ENCODE measurements at places on chromosomes 3 and 15.

DNA sequence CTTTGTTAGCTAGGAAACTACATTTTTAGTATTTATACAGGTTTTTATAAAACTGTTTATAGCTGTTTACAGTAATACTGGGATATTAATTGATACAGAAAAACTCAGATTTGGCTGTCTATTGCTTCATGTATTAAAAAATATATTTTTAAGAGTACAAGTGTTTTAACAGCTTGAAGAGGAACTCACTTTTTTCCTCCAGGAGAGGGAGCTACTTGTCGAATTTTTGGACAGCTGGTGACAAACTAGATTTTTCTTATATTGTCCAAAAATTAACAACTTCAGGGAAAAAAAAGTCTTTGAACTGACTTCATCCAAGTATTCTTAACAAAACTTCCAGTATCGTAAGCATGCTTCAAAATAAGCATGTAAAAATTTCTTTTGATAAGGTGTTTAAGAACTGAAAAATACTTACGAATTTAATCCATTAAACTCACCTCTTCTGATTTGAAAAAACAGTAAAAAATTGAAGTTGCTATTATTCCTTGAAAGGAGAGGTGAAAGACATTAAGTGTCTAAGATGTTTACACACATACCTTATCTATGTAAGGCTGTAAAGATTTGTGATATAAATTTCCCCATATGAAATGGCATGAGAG lies 4.0 kb downstream of the DIPK2A start:
- DNase-seq, result peak; percentile 14

GRCh38 chr3:11774296-11774877 lies 72.3 kb downstream of the TAMM41 start:
- peak; percentile 16 for DNase-seq

- no peak for DNase-seq
Observed at GRCh38 chr3:114877378-114878113, 269.5 kb downstream of the ZBTB20 start.

DNA sequence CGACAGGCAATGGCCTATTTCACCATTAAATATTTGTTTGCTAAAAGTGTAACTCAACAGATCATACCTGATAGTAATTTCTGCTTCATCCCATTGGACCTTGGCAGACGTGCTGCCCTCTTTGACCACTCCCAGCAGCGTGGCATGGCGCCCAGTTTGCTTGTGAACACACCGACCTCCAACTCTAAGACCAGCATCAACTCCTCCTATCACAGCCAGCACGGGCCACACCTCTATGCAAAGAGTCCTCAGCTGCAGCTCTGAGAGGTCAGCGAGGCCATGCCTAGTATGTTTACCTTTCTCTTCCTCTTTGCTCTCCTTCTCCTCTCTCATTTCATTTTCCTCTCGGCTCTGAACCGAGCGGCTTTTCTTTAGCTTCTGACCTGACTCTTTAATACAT lies 80.6 kb downstream of the FBXL22 start:
- DNase-seq, result no peak

DNA sequence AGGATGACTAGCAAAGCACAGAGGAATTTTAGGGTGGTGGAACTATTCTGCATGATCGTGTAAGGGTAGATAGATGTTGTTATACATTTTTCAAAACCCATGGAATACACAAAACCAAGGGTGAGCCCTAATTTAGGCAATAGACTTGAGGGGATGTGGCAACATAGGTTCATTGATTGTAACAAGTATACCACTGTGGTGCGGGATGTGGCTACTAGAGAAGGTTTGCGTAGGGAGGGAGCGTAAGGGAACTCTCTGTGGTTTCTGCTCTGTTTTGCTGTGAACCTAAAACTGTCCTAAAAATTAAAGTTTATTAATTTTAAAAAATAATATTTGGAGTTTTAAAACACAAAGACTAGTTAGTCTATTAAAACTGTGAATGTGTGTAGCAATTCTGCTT lies 202.8 kb downstream of the PLCL2 start:
- no peak for DNase-seq

GRCh38 chr15:61226361-61227256 lies 2.5 kb downstream of the RORA start:
- no peak for DNase-seq

GRCh38 chr3:195001961-195002861 lies 268.7 kb downstream of the XXYLT1 start:
- DNase-seq, result peak; percentile 99

- DNase-seq, result peak; percentile 51
Observed at GRCh38 chr3:100463002-100463401, 29.4 kb upstream of the TMEM45A start.

DNA sequence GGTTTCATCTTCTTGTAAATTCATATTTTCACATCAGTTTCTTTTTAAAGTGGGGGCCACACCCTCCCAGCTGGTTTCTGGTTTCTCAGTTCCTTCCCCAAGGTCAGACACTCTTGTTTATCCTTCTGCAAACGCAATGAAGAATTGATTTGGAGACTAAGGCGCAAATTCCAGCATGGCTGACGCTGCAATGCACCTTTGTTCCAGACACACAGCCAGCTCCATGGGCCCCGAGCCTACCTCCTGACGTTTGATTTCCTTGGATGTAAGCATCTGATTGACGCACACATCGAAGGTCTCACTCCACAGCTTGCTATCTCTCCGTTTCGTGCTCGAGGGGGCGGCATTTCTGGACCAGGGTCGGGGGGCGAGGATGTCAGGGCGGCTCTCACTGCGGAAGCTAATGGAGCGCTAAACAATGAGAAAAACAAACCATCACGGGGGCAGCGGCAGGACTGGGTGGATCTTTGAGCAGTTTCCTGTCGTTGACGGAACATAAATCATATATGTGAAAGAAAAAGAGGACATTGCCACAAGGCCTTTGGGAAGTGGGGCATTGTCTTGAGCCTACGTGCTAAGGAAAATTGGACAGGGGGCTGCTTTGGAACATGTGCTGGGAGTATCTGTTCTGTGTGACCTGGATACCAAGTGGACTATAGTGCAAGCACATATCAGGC lies 46.9 kb downstream of the ARHGEF3 start:
- DNase-seq, result no peak

DNA sequence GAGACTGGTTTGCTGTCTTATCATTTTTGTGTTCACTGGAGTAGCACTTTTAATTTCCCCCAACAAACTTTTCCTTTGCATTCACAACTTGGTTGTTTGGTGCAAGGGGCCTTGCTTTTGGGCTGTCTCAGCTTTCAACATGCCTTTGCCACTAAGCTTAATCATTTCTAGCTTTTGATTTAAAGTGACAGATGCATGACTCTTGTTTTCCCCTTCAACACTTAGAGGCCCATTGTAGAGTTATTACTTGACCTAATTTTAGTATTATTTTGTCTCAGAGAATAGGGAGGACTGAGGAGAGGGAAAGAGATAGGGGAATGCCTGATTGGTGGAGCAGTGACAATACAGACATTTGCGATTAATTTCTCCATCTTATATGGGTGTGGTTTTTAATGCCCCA lies 340.1 kb upstream of the MANF start:
- DNase-seq, result no peak

- DNase-seq, result peak; percentile 42
Observed at GRCh38 chr15:58070801-58071418, 5.4 kb upstream of the ALDH1A2 start.

DNA sequence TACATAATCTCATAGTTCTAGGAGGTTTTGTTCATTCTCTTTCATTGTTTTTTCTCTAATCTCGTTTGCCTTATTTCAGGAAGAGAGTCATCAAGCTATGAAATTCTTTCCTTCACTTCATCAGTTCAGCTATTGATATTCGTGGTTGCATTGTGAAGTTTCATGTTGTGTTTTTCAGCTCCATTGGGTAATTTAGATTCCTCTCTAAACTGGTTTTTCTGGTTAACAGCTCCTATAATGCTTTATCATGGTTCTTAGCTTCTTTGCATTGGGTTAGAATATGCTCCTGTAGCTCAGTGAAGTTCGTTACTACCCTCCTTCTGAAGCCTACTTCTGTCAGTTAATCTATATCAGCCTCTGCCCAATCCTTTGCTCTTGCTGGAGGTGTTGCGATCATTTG lies 69.4 kb upstream of the CD96 start:
- no peak for DNase-seq

DNA sequence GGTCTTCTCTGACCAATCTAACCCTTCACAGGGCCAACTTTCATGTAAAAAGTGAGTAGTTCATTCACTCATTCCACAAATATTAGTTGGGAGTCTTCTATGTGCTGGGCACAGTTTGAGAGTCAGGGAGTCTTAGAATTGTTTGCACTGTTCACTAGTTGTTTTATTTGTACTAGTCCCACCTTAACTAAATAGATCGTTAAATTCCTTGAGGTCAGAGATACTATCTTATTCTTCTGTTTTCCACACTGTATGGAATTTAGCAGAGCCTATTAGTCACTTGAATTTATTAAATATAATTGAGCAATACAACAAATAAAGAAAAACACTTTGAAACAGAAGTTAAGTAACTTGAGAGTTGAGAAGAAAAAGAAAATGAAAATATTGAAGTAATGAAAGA lies 40.8 kb upstream of the SPTSSB start:
- no peak for DNase-seq

DNA sequence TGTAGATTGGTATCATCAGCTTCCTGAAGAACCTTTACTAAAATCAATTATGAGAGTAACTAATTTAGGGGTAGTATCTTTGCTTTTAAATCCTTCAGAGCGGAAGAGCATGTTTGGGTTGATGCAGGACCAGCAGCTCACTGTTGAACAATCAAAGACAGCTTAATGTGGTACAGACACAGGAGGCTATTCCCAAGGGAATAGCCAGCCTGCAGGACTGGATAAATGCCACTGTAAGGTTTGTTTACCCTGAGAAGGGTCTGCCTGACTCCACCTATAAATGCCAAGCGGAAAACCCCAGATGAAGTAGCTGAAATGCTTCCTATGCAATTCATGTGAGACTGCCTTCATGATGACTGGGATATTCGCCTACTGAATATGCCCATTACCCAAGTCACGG lies 16.0 kb upstream of the STAC start:
- DNase-seq, result peak; percentile 24

- no peak for DNase-seq
Observed at GRCh38 chr3:55683666-55684270, 196.7 kb upstream of the WNT5A start.

- no peak for DNase-seq
Observed at GRCh38 chr3:182234881-182235280, 523.2 kb downstream of the SOX2 start.

DNA sequence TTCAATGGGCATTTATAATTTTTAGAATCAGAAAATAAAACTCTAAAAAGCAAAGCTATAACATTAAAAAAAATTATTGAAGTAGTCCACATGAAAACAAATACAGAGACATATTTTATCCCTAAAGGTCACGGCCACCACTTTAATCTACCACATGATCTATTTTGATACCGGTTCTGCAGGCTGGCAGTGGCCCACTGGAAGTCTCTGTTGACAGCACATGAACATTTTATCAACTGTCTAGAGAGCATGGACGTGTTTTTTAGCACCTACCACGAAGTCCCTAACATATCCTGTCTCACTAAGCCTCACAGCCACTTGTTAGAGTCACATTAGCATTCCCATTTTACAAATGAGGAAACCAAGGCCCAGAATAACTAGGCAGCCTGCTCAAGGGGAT lies 1.8 kb upstream of the CPA3 start:
- no peak for DNase-seq

DNA sequence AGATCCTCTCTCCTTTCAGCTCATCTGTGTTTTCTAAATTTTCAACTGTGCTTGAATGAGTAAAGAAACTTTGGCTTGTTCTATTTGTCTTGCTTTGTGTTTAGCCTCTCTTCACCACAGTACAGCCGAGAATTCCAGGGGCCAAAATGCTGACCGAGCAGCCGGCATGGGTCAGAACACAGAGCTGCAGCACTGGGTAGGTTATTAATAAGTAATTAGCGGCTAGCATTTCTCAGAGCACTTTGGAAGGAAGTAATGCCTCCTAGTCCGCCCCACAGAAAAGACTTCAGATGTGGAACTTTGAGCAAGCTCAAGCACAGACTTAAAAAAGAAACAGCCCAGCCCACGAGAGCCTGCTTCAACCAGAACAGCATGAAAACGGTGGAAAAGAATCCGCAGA lies 343.9 kb downstream of the ARRDC4 start:
- DNase-seq, result no peak

- no peak for DNase-seq
Observed at GRCh38 chr3:48599077-48599501, 4.0 kb upstream of the COL7A1 start.

DNA sequence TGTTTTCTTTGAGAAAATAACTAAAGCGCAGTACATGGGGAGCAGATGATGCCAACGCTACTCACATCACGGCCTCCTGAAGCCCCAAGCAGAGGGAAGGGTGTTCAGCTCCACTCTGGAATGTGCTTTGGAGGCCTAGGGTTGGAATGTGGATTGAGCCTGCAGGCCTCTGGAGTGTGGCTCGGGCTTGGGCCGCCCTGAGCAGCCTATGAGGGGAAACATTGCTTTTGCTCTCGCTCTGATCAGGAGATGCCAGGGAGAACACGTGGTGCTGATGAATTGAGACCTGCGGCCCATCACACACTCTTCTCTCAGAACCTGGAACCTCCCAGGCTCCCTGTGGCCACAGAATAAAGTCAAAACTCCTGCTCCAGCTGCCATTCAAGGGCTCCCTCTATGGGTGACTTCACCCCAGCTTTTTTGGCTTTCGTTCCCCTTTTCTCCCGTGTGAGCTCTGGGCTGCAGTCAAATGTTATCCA lies 23.3 kb downstream of the CCDC13 start:
- no peak for DNase-seq

DNA sequence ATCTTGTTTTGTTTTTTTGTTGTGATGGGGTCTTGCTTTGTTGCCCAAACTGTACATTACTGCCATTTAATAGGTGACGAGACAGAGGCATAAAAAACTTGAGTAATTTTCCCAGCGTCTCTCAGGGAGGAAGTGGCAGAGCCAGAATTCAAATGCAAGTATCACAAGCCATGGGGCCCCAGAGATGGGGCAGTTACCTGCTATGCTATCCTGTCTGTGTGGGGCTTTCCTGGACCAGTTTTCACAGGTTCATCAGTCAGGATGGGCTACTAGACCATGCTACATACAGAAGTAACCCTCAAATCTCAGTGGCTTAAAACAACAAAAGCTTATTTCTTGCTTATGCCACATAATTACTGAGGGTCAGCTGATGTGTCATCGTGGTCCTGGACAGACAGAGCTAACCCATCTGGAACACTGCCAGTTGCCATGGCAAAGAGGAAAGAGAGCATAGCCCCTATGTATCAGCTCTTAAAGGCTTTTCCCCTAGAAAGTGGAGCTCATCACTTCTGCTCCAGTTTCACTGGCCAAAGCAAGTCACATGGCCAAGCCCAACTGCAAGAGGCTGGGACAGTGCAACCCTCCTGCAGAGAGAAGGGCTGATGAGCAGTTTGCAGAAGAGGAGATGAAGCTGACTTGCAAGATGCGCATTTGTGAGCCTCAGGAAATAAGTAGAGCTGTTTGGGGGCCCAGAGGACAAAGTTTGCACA lies 31.7 kb upstream of the SYNM start:
- no peak for DNase-seq

GRCh38 chr15:75994220-75994619 lies 18.0 kb downstream of the NRG4 start:
- DNase-seq, result no peak

GRCh38 chr3:147572970-147573340 lies 163.8 kb downstream of the ZIC1 start:
- DNase-seq, result no peak

GRCh38 chr15:52778457-52778856 lies 11.7 kb downstream of the ONECUT1 start:
- no peak for DNase-seq

- DNase-seq, result no peak
Observed at GRCh38 chr3:108830991-108831614, 8.5 kb downstream of the TRAT1 start.

GRCh38 chr3:127234778-127235177 lies 41.8 kb downstream of the PRR23E start:
- DNase-seq, result no peak
